ENCODE measurements at places on chromosomes 6 and 20.

GRCh38 chr6:1614448-1615150, 4.9 kb downstream of the FOXC1 start:
- no peak for DNase-seq

DNA sequence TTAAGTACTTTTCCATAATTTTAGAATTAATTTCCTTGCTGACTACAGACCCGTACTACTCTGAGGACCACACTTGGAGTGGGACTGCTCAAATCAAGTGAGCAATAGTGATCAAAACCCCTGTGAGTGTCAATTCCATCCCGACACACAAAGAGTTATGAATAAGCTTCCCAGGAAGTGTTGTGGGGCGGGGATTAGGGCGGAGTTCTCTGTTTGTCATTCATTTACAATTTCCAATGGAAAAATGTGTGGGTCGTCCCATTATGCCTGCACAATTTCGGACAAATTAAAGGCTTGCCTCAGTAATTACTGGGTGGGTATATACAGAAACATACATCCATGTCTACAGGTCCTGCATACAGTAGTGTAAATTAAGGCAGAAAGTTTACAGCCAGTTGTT, 84.2 kb downstream of the ISM1 start:
- DNase-seq = no peak

DNA sequence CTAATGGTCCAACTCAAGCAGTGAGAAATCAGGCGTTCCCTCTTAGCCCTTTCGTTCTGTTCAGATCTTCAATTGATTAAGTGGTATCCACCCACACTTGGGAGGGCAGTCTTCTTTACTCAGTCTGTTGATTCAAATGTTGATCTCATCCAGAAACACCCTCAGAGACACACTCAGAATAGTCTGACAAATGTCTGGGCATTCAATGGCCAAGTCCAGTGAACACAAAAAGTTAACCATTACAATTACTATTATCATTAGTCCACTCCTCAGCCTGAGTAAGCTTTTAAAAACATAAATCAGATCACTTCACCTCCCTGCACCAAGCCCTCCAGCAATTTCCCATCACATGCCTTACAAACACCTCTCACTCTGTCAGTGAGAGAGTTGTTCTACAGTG, 423.2 kb downstream of the RFPL4B start:
- DNase-seq = no peak

GRCh38 chr6:47741807-47742206, 40.0 kb upstream of the OPN5 start:
- no peak for DNase-seq

GRCh38 chr20:24676353-24676977, 207.0 kb downstream of the SYNDIG1 start:
- no peak for DNase-seq

DNA sequence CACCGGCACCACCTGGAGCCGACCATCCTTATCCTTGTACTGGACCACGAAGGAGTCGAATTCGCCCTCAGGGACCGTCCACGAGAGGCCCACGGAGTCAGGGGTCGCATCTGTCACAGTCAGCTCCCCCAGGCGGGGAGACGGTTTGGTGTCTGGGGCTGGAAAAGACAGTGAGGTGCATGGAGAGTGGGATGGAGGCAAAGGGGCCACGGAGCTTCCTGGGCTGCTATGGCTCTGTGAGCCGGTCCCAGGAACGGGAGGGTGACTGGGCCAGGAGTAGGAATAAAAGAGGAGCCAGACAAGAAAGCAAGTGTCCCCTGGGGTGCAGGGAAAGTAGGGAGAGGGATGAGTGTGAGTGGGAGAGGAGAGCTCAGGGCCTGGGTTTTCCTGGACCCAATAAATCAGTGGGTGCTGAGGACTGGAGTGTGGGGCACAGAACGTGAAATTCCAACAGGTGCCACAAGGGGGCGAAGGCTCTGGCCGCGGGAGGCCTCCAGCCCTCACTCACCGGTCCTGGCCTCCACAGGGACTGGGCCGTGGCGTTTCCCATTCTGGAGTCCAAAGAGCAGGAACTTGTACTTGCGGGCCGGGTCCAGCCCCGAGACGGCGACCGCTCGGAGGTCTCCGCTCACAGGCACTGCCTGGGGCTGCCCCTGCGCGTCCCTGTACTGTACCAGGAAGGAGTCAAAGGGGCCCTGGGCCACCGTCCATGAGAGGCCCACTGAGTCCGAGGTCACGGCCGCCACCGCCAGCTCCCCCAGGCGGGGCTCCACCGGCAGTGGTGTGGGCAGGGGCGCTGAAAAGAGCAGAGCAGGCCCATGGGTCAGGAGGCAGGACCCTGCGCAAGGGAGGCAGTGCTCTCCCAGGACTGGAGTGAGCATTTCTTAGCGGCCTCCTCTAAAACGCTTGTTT, 9.9 kb downstream of the CYP21A2 start:
- no peak for DNase-seq

- DNase-seq = no peak
Measured at GRCh38 chr6:157486572-157486971, 105.6 kb downstream of the ZDHHC14 start.

DNA sequence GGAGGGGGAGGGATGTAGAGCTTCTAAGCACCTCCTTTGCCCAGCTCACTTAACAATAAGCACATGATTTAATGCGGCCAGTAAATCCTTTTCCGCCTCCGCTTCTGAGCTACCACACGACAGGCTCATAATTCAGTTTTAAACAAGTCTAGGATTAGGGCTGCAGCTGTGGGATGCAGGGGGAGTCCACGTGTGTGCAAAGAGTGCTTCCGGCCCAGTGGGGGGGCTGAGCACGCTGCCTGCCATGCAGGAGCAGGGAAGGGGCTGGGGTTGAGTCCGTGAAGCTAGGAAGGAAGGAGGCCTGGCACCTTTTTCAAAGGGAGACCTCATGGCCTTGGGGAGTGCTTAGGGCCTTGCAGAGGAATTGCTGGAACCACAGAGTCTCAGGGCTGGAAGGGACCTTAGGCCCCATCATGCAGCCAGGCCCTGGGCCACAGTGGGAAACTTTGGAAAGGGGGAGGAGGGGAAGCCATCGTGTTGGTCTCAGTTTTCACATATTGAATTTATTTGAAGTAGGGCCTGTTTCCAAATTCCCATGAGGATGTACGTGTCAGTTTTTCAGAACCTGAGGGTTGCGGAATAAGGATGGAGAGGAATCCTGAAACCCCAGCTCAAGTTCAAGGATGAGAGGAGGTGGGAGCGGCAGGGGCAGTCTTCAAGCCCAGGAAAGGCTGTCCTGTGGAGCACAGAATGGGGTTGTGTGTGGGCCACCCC, 96.1 kb downstream of the VEGFA start:
- DNase-seq = no peak

DNA sequence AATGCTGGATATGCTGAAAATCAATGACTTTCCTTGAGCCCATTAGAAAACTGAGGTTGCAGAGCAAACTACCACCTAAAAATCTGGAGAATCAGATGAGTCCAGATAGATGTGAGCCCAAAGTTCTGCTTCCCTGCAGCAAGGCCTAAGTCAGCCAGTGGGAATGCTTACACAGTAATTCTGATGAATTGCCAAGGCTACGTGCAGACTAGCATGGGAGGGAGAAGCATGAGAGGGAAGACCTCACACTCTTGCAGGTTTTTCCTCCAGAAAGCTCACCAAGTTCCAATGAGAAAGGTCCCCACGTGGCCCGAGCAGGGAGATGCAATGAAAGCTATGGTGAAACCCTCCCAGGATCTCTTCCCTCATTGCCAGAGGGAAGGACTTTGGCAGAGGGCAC, 104.8 kb upstream of the SIRPA start:
- no peak for DNase-seq

DNA sequence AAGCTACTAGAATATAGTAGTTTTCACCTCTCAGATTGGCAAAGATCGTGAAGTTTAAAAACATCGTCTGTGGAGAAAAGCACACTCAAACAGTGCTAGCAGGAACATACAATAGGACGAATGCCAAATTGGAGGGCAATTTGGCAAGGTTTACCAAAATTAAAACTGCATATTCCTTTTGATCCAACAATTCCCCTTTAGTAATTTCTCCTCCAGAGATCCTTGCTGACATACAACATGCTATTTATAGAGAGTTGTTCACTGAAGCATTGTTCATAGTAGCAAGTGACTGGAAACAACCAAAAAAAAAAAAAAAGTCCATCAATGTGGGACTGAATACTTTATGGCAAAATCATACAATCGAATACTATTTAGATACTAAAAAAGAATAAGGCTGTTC, 202.2 kb downstream of the ATXN1 start:
- no peak for DNase-seq

- no peak for DNase-seq
Measured at GRCh38 chr20:31863296-31864085, 6.8 kb downstream of the DUSP15 start.

DNA sequence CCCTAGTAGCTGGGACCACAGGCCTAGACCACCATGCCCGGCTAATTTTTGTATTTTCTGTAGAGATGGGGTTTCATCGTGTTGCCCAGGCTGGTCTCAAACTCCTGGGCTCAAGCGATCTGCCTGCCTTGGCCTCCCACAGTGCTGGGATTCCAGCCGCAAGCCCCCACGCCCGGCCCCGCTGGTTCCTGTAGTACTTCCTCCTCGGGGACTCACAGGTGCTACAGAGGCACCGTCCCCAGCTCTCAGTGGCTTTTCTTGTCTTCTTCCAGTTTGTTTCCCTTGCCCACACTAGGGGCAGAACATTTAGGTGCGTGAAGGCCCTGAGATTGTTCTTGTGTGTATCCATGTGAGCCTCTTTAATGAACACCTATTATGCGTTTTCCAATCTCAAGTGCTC, 773 bp upstream of the ZBP1 start:
- DNase-seq = no peak

DNA sequence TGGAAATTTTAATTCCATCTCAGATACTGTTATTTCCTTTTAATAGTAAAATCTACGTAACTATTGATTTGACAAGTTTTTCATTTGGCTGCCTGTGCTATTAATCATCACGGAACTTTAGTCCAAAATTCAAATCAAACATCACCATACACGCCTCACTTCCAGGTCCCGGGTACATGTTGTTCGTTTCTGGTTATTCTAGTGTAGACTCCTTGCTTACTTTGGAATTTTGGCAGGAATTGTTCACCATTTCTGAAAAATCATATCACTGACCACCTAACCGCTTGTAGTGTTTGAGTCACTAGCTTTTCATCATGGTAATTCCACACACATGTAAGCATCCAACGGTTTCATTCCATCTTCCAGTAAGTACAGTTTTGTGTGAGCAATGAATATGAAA, 98.0 kb upstream of the NHSL1 start:
- DNase-seq = no peak

DNA sequence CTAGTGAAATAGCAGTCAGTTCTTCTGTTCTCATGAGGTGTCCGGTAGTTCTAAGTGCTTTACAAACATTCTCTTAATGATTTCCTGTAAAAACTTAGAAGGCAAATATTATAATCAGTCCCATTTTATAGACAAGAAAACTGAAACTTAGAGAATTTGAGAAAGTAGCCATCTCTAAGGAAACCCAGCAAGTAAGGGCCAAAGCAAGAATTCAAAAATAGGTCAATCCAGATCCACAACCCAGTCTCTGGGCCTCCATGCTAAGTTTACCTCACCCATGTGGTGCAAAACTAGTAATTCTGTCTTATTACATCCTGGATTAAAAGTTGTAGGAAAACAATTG, 27.6 kb upstream of the ASXL1 start:
- no peak for DNase-seq

- no peak for DNase-seq
Measured at GRCh38 chr6:81456416-81456815, 296.1 kb downstream of the TENT5A start.

DNA sequence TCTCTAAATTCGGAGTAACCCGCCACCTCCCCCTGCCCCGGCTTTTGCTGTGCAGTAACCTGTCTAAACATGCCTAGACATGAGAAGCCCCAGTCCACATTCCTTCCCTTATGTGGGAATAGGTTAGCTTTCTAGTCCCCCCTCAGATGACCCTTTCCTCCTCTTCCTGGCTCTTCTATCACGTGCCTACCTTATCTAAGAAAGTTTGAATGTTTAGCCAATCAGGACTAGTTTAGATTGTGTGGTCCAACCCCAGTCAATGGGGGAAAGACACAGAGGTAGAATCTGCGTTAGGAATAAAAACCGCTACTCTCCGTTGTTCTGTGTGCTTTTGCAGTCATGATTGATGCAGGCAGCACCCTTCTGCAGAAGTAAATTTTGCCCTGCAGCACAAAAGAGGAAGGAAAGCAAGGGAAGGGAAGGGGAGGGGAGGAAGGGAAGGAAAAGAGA, 69.0 kb upstream of the CD93 start:
- DNase-seq = no peak

DNA sequence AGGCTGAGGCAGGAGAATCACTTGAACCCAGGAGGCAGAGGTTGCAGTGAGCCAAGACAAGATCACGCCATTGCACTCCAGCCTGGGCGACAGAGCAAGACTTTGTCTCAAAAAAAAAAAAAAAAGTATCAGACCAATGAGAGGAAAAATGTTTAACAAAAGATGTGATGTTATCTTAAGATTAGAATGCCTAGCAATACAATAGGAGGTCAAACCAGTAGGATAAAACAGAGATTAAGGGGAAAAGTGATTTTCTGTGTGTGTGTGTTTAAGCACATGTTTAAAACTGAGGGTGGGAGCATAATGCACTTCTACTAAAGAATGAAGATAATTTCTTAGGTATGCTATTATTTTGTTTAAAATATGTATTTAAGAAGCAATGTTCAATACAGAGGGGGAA, 17.9 kb downstream of the COL19A1 start:
- no peak for DNase-seq

DNA sequence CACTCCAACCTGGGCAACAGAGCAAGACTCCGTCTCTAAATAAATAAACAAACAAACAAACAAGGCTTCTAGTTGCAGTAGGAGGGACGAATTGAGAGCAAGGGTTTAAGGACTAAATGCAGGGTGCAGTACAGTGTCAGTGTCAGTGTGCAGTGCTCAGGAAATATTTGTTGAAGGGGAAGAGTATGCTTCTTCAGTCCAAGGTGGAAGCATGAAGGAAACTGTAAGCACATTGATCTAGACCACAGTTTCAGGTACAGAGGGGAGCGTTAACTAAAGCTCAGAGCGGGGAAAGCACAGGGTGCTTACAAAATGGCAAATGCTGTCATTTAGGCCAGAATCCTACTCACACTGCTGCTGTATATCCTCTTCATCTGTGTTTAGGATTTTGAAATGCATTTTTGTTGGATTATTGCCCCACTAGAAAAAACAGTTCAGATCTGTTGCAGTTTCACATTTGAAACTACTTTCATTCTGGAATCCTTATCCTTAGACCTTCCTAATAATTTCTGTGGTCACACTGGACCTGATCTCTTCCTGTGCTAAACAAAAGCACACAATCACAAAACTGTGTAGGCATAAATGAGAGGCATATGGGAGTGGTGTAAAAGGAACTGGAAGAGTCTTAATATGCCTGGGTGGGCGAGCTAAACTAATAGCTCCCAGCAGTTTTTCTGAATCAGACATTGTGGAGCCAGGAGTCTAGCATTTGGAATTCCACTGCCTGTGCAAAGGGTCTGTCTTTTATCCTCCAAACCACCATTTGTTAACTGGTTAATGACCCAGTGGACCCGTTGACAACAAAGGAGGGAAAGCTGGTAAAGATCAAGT, 41.4 kb downstream of the CBFA2T2 start:
- no peak for DNase-seq

All from NT2/D1 (cell line).